ENCODE measurements at places on chromosomes 2 and 18.

DNA sequence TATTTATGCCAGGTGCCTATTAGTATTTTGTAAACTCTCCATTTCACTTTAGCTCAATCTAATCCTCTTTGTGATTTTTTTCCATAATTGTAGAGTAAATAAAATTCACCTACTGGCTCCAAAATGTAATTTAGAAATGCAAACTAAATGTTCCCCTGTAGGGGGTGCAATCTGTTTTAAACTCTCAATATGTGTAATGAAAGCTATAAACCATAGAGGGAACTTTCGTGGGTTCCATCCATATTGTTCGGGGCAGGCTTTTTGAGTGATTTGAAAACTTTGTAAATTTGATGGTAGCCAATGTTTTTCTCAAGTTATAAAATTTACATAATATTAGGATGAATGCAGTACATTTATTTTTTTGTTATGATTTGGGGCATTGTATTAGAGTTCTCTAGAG lies 49.4 kb downstream of the TSPYL6 start:
- DNase-seq, result peak; percentile 83

DNA sequence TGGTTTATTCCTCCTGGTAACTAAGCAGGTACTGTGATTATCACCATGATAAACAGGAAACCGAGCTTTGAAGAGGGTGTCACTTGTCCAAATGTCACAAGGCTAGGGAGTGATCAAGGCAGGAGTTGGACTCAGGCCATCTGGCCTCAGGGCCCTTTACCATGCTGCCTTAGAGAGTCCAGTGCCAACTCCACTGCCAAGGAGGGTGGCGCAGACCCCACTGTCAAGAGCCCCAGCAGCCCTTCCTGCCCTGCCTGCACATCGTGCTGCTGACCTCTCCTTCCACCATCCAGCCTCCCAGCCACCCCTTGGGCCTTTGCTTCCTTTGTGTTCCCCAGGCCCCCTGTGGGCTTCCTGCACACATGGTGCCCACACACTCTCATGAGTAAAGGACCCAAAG lies 48.3 kb downstream of the TNS1 start:
- no peak for DNase-seq

- no peak for DNase-seq
Measured at GRCh38 chr2:42934580-42935186, 142.3 kb upstream of the HAAO start.

GRCh38 chr2:14140009-14140550 lies 492.4 kb upstream of the LRATD1 start:
- no peak for DNase-seq

GRCh38 chr18:9494778-9495331 lies 19.5 kb downstream of the RALBP1 start:
- DNase-seq, result no peak
